HepG2 (cell line): ENCODE measurements at places on chromosomes 5 and 9.

DNA sequence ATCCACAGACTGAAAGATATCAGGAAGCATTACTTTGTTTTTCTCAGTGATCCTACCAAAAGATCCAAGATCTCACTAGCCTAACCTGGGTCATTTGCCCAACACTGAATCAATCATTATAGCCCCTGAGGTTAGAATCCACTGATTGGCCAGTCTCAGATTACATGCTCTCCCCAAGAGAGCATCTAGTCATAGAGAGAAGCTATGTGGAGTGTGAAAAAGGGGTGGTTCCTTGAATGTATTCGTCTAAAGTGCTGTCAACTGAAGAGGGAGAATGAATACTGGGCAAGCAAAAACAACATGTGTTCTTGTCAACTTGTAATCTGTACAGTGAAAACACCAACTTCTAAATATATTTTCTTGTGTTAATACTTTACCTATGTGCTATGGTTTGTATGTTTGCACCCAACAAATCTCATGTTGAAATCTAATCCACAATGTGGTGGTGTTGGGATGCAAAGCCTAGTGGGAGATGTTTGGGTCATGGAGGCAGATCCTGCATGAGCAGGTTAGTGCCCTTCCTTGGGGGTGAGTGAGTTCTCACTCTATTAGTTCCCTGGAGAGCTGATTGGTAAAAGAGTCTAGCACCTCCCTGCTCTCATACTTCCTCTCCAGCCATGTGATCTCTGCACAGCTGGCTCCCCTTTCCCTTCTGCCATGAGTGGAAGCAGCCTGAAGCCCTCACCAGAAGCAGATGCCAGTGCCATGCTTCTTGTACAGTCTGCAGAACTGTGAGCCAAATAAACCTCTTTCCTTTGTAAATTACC is 60.3 kb upstream of the PJA2 start:
- no peak for DNase-seq

DNA sequence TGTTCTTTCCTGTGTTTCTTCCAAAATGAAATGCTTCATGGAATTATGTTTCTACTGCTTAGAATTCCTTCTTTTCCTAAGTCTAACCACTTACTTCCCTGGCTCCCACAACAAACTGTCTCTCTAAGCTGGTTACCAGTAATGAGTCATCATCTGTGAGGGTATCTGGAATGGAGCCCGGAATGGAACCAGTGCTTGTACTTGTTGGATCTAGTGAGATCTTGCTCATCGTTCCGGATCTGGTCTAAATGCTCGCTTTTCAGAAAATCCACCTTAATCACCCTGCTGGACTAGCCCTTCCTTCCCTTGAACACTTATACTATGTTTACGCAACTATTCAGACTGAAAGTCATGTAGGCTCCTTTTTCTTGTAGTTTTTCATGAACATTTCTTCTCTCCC is 184.8 kb downstream of the PBX3 start:
- DNase-seq, result no peak

GRCh38 chr5:117982691-117983090 is 1005.7 kb downstream of the DTWD2 start:
- DNase-seq, result no peak

GRCh38 chr5:59772206-59772605 is 121.3 kb downstream of the PDE4D start:
- DNase-seq, result no peak

GRCh38 chr5:1672396-1672795 is 127.2 kb downstream of the MRPL36 start:
- no peak for DNase-seq

DNA sequence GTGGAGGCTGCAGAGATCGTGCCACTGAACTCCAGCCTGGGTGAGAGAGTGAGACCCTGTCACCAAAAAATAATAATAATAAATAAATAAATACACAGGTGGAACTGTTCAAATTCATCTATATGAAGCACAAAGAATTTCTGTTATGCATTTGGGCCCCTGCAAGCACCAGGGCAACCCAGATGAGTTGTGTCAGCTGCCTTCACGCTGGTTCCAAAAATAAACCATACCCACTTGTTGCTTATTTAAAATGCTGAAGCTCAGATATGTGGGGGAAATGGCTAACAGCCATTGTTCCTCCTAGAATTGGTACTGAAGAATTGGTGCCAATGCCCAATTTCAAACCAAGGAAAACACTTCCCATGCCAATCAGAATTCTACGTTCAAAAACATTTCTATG is 10.5 kb upstream of the C5orf15 start:
- no peak for DNase-seq

GRCh38 chr5:33271606-33272005 is 169.2 kb upstream of the TARS1 start:
- no peak for DNase-seq

GRCh38 chr5:153525536-153525935 is 35.1 kb downstream of the GRIA1 start:
- DNase-seq, result no peak

GRCh38 chr5:57007344-57007743 is 55.4 kb upstream of the MIER3 start:
- DNase-seq, result no peak

DNA sequence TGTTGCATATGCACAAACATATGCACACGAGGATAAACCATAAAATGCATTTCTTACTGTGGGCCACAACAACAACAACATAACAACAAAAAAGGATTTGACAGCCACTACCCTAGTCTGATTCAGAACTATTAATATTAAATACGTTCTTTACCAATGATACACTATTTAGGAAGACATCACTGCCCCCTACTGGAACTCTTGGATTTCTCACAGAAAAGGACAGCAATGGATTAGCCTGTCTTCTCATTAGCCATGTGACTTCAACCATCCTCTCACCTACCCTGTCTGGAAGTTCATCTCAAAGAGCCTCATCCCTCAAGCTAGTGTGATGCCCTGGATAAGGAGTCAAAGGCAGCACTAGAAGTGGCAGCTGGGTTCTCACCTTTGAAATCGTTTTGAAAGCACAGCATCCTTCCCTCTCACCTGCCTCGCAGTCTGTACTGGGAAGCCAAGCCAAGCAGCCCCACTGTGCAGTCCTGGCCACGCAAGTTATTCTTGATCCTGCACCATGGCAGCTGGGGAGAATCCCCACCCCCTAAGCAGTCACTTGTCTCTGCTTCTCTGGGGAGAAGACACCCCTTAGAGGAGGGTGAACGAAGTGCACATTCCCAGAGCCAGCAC is 64.6 kb downstream of the SH3TC2 start:
- peak; percentile 38 for DNase-seq

- no peak for DNase-seq
Measured at GRCh38 chr9:74804018-74804385, 83.7 kb downstream of the TRPM6 start.

GRCh38 chr9:109963079-109963478 is 183.1 kb downstream of the PALM2AKAP2 start:
- no peak for DNase-seq

GRCh38 chr5:74903165-74903787 is 37.1 kb upstream of the FAM169A start:
- DNase-seq, result peak; percentile 66

GRCh38 chr9:94938384-94938783 is 211.9 kb downstream of the AOPEP start:
- no peak for DNase-seq

DNA sequence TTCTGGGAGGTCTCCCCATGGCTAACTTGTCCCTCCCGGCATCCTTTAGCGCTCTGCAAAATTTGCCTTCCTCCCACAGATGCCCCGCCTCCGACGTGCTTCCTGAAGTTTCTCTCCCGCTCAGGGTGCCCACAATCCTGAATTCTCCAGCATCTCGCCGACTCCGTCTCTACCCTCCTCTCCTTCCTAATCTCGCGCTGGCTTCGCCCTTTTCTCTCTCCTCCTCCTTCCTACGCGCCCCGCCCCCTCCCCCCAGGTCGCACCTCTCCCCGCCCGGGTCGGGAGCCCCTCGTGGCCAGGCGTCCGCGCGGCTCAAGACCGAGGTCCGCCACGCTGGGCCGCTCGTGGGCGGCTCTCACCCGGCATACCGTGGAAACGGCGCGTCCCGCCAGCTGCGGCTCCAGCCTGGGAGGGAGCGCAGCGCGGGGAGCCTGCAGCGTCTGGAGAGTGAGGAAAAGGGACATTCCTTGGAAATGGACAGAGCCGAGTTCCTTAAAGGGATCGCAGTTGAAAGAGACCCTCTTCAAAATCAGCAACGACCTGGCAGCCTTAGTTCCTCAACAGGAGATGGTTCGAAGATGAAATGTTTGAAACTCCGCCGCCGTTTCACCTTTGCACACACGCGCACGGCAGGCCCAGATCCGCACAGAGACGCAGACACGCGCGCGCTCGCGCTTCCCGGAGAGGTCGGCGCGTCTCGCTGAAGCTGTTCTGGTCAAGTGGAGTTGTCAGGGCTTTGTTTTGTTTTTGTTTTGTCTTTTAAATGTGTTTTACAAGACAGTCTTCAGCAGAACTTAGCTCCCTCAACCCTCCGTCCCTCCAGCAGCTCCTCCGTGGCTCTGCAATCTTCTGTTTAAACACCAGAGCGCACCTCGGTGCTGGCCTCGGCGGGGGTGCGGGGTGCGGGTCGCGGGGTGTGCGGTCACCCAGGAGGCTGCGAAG is 5.0 kb upstream of the IRX2 start:
- DNase-seq, result no peak

DNA sequence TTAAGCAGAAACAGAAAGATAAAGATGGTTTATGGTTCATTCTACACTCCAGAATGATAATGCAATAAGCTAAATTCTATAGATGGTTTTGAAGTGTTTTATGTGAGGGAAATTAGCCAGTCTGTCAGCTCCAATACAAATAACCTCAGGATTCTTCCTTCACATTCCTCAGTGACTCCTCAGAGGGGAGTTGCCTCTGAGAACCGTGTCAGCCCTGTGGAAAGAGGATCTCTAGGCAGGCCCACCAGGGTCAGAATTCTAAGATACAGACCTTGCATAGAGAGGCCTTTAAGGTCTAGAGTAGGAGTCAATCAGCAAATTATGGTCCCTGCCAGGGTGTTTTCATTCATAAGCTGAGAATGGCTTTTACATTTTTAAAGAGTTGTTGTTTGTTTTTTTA is 26.6 kb downstream of the RUSC2 start:
- DNase-seq, result no peak

GRCh38 chr9:89678396-89679015 is 73.7 kb downstream of the GADD45G start:
- DNase-seq, result no peak

- DNase-seq, result no peak
Measured at GRCh38 chr9:26995810-26996209, 9.7 kb downstream of the LRRC19 start.

- DNase-seq, result no peak
Measured at GRCh38 chr9:98326459-98327248, 71.2 kb upstream of the TBC1D2 start.

DNA sequence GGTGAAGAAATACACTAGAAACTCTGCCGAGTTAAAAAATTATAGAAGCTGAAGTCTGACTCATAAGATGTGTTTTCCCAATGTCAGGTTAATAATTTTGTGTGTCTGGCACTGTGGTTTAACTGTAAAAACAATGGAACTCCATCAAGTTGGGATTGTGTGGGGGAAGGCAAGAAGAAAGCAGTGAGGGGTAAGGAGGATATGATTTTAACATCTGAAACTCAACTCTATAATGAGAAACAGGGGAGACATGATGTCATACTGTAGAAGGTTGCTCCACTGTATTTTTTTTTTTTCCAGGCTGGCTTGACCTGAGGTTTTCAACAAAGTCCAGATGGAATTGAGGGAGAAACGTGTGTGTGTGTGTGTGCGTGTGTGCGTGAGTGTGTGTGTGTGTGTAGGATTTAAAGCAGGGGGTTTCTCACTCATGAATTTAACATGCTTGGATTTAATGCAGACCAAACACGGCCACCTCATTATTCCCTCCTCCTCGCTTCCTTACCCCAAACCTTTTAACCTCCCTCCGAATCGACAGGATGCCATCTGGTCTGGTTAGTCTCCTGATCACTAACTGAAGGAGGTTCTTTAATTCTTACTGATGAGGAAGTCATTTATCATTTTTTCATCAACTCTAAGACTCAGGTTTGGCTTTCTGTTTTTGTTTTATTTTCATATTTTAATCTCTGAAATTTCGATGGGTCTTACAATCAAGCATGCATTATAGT is 140.2 kb upstream of the LPAR1 start:
- no peak for DNase-seq
